ENCODE measurements at places on chromosomes 1 and 21.

DNA sequence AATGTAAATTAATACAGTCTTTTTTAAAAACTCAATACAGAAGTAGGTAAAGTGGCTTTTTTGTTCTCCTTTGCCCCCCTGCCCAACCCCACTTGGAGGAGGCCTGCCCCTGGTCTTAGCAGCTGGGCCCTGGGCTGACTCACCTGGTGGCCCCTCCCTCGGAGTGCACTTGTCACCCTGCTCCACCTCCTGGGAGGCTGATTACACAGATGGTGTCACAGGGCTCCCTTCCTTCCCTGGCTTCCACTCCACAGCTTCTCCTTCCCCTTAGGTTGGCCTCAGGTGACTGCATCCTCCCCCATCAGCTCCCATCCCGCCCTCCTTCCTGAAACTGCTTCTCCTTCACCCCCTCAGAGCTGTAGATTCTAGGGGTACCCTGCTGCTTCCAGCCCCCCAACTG is 11.7 kb upstream of the CAPN9 start:
- no peak for DNase-seq

DNA sequence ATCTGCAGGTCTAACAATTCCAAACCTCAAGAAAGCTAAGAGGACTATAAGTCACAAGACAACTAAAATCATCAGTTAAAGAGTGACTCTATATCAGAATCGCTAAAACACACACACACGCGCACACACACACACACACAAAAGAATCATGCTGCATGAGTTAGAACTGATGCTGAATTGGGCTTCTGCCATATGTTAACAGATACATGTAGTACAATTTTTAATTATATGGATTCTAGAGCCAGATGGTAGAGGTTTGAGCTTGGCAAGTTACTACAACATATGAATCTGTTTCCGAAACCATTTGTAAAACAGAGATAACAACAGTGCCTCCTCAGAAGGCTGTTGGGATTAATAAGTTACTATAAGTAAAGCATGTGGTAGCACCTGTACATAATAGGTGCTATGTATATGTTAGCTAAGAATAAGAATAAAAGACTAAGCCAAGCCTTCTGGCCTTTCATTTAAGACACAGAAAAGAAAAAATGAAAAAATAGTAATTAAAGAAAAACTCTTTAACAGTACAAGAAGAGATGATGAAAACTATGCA is 17.9 kb downstream of the EPRS1 start:
- DNase-seq: no peak

GRCh38 chr1:58850636-58851035 is 66.8 kb upstream of the JUN start:
- DNase-seq: no peak

DNA sequence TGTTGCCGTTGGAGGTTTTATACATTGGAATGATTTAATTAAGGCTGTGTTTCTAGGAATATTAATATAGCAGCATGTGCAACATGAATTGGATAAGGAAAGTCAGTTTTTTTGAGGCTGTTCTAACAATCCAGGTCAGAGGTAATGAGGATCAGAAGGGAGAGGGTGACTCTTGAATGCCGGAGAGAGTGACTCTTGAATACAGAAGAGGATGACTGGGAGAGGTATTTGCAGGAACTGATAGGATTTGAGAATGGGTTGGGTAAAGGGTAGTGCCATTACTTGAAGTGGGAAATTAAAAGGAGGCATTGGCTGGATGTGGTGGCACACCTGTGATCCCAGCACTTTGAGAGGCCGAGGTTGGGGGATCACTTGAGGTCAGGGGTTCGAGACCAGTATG is 55.6 kb upstream of the MACF1 start:
- no peak for DNase-seq

GRCh38 chr1:117562581-117563491 is 43.0 kb upstream of the TENT5C start:
- no peak for DNase-seq

- no peak for DNase-seq
These were observed 32.2 kb upstream of the RPTN start for GRCh38 chr1:152191260-152191659.

Data from HL-60 (cell line).